ENCODE measurements at places on chromosomes 2 and 18.
A peak's percentile ranks its signal among the peaks of the same experiment; 100 is the strongest.

DNA sequence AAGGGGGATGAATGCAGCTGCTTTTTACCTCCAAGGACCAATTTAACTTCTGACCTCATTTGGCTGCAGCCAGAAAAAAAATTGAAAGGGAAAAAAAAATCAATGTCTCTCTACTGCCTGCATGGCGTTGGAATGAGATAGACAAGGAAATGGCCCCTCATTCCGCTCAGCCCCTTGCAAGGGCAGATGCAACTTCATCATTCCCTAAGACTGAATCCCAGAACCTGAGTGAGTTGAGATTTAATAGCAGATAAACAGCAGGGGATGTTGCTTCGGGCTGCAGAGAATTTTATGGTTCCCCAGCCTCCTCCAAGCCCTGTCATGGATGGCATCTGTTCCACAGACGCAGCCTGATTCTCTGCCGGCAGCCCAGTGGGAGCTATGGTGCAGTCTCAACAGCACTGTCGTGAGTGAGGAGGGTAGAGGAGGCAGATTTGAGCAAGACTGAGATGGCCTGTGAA is 49.0 kb downstream of the CAPN13 start:
- peak; percentile 2 for DNase-seq

GRCh38 chr2:194252127-194252526 is 1404.9 kb upstream of the SLC39A10 start:
- DNase-seq: no peak

DNA sequence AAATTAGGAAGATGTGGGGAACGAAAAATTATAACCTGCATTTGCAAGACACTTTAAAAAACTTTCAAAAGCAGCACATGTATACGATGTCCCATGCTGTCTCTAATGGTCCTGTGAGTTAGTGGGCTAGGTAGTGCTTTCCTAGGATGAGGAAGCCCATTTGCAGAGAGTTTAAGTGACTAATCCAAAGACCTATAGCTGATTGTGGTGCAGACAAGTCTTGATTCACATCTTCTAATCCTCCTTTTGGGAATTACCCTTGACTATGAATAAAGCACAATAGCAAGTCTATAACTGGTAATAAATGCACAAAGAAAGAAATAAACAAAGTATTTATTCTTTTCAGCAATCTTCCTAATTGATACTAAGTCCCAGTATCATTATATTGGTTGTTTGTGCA is 234.6 kb upstream of the FANCL start:
- DNase-seq: no peak

- no peak for DNase-seq
These were observed 164.5 kb downstream of the IRS1 start for GRCh38 chr2:226634943-226635604.

- DNase-seq: no peak
These were observed 86.1 kb downstream of the SLC25A12 start for GRCh38 chr2:171807831-171808393.

DNA sequence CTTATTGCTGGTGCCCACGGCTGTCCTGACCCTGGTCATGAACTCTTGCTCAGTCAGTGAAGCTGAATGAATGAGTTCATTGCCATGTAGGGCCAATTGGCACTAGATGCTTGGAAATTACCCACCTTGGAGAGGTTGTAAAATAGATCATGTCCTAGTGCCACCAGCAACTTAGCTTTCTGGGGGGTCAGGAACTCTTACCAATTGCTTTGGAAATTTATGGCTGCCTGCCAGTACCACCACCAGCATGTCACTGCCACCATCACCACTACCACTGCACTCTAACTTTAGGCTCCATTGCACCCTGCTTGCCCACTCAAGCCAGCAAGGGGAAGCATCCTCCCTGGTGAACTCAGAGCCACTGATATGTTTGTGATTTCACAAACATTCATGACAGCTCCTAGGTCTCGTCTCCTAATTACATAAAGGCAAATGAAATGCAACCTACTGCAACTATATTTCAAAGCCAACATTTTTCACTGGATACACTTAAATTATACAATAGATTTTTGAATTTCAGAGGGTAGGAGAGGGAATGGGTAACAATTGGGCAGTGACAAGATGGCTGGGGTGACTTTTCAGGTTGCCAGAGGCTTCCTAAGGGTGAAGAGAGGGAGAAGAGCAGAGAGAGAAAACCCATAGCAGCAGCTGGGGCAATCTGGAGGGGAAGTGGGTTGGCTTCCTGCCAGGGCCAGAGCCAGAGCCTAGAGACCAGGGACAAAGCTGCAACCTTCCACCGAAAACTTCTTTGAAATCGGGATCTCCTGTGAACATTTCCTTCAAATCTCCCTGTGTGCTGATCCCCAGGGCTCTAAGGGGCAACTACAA is 3.5 kb upstream of the EMILIN1 start:
- DNase-seq: peak; percentile 44

GRCh38 chr2:189601043-189601442 is 20.5 kb upstream of the SLC40A1 start:
- DNase-seq: no peak

DNA sequence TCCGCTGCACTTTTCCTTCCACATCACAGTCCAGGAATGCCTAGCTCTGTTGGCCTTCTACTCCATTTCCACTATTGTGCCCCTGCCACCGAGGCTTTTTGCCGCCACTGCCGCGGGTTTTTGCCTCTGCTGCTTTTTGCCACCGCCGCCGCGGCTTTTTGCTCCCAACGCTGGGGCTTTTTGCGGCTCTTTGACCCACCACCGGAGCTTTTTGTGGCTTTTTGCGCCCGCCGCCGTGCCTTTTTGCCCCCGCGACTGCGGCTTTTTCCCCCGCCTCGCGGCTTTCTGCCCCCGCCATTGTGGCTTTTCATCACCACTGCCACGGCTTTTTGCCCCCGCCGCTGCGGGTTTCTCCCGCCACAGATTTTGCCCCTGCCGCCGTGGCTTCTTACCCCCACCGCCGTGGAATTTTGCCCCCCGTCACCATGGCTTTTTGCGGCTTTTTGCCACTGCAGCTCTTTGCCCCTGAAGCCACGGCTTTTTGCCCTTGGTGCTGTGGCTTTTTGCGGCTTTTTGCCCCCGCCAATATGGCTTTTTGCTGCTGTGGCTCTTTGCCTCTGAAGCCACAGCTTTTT is 2798.7 kb upstream of the TEKT4 start:
- DNase-seq: no peak

Data from fibroblast of skin of abdomen (primary cell).